ENCODE measurements at places on chromosomes 1 and 21. TPM values are rescaled to one million over a fixed set of nuclear protein-coding genes. Genes with fewer than 3 reads are reported as not detected.

DNA sequence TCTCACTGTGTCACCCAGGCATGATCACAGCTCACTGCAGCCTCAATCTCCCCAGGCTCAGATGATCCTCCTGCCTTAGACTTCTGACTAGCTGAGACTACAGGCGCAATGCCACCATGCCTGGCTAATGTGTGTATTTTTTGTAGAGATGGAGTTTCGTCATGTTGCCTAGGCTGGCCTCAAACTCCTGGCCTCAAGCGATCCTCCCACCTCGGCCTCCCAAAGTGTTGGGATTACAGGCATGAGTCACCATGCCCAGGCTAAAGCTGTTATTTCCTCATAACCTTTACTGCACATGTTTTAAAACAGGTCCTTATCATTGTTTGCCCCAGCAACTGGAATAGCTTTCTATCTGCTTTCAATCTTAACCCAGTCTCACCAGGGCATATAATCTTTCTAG is 2.9 kb downstream of the SARS1 start:
- no peak for DNase-seq

DNA sequence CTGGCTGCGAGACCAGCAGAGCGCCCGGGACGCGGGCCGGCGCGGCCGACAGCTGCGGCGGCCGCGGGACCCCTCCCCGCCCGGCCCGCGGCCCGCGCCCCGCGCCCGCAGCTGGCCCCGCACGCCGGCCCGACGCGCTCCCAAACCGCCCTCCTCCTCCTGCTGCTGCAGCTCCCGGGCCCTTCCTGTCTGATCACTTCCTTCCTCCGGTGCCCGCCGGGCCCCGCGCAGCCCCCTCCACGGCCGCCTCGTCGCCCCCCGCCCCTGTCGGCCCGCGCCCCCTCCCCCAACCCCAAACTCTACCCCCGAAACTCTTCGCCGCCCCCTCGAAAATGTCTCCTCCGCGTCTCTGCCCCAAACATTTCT is 594 bp downstream of the LUZP1 start:
- peak; percentile 49 for DNase-seq

- DNase-seq = no peak
These were observed 745 bp downstream of the PARP1 start for GRCh38 chr1:226407199-226407496.

DNA sequence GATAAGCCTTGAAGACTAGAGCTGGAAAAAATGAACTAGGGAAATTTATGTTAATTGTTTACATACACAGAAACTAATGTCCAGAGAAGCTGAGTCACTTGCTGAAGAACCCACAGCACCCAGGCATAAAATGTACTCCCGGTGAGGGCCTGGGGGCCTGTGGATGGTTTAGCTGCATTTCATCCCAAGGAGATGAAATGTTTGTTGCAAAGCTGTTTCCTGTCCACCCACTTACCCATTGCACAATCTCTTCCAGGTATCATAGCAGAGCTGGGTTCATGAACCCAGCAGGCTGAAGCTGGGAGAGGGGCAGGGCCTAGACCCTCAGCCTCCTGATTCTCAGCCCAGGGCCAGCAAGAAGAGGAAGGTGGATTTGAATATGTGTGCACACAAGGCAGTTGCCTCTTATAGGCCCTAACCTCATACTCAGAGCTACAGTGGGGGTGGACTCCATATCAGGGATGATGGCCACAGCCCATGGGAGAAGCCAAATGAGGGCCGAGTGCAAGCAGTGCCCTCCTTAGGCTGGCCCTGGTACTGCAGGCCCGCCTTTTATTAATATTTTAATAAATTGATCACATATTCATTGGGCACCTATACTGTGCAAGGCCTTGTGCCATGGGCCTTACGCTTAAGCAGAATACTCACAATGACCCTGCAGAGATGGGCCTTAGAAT is 110.8 kb downstream of the LACTBL1 start:
- DNase-seq = peak; percentile 18

GRCh38 chr1:193785850-193786420 is 599.5 kb upstream of the B3GALT2 start:
- DNase-seq = no peak

DNA sequence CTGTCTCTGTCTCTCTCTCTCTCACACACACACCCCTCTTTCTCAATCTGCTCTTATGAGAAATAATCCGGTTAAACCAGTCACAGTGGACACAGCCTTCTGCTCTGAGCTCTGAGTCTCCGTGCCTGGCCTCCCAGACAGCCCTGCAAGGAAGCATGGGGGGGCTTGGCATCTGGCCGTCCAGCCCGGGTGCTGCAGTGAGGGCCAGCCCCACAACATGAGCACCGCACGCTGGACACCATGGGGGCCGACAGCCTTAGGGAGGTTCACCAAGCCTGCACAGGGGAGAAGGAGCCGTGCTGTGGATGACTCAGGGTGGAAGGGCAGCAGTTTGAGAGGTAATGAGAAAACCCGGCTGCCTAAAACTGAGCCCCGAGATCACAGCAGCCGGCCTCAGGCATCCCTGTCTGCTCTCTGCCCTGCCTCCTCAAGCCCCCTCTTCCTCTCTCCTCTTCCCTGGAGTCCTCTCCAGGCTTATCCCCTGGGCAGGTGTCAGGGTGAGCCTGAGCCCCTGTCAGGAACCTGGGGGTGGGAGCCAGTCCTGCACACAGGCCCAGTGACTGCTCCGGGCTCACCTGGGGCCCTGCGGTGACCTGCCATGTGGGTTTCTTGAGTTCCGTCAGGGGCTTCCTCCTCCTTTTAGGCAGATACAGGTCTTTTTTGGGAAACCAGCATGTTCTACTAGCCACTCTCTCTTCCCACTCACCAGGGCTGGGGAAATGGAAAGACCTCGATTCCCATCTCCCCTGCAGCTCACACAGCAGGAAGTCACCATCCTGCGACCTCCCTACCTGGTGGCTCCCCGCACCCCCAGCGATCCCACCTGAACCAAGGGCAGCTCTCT is 92.8 kb downstream of the ITPKB start:
- no peak for DNase-seq

DNA sequence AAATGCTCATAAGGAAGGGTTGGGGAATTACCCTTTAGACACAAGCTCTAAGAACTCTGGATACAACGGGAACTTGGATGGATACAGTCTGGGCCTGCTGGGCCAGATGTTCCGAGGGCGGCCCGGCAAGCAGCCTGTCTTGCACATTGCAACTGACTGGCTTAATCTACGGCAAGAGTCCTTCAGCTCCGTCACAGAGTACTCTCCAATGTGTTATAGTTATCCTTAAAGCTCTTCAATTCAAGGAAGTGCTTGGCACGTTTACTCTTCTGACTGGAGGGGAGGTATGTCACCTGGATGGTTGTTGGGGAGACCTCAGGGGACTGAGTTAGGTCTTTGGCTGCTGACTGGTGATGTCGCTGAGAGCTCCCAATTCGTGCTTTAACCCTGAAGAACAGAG is 1.1 kb upstream of the CFAP141 start:
- no peak for DNase-seq

GRCh38 chr1:170133766-170134495 is 11.8 kb upstream of the NTMT2 start:
- DNase-seq = no peak

The VPS45 gene
- total RNA-seq = 26.5 TPM

The SPAG17 gene
- not detected for total RNA-seq

The OR2L5 gene
- not detected for total RNA-seq

The KLHL20 gene
- total RNA-seq = 12.9 TPM

The FCRL1 gene
- not detected for total RNA-seq

The SPRR5 gene
- total RNA-seq = not detected

Data from activated CD4-positive, alpha-beta memory T cell treated with anti-CD3 and anti-CD28 coated beads for 36 hours (primary cell).